ENCODE measurements at places on chromosomes 11 and 22.

GRCh38 chr11:29712616-29713015, 304.2 kb downstream of the KCNA4 start:
- DNase-seq = no peak

- no peak for DNase-seq
Observed at GRCh38 chr11:46456269-46457001, 64.9 kb upstream of the CHRM4 start.

- DNase-seq = no peak
Observed at GRCh38 chr11:76972051-76972450, 62.1 kb upstream of the B3GNT6 start.

GRCh38 chr22:37344735-37345449, 62.6 kb downstream of the CYTH4 start:
- no peak for DNase-seq

DNA sequence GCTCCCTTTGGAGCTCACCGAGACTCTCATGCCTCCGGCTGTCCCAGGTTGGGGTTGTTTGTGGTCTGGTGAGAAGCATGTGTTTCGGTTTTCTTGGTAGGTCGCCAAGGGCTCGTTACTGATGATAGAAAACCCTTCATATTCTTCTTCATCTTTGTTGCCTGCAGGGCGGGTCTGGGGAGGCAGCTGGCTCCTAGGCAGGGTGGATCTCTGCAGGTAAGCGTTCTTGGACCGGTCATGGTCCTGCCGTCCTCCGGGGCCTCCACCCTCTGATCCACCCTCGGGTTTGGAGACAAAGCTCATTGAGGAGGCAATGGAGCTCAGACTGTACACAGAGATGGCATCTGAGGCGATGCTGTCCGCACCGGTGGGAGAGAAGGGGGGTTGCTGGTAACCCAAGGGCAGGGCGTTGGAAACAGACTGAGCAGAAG, 64.3 kb upstream of the PITPNB start:
- no peak for DNase-seq
